ENCODE measurements at places on chromosomes 12 and 14.

DNA sequence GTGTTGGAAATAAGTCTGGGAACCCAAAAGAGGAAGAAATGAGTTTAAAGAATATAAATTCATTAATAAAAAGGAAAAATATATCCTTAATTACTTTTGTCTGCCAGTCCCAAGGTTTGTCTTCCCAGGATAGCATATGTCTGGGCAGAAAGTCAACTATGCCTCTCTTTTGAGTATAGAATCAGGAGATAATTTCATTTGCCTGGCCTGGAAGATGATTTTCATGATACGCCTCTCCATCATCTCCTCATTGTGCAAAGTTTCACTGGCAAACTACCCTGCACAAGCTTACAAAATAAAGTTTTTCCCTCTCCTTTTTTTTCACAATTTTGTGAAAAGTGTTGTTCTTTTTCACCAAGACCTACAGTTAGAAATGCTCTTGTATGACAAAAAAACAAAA lies 340.8 kb downstream of the EGLN3 start:
- no peak for DNase-seq

- DNase-seq = no peak
These were observed 4.5 kb upstream of the REM2 start for GRCh38 chr14:22878271-22879246.

- peak; percentile 53 for DNase-seq
These were observed 7.5 kb downstream of the C14orf180 start for GRCh38 chr14:104586832-104587620.

DNA sequence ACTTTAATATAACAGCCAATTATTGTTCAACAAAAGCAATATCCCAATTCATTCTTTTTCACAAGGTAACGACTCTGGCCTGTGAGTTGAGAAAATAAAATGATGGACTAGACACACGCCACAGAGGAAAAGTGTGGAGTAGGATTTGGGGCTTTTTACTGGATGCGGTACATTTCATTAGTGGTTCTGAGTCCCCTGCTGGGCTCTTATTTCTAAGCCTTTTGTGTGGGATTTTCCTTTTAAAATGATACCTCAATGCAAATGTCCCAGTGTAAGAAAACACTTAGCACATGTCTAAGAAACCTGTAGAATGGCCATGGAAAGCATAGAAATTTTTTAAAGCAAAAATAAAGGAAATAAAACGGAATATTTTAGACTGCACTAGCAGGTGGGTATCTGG lies 73.4 kb downstream of the C12orf42 start:
- no peak for DNase-seq

GRCh38 chr12:28583701-28584261 lies 393.5 kb downstream of the CCDC91 start:
- DNase-seq = no peak

DNA sequence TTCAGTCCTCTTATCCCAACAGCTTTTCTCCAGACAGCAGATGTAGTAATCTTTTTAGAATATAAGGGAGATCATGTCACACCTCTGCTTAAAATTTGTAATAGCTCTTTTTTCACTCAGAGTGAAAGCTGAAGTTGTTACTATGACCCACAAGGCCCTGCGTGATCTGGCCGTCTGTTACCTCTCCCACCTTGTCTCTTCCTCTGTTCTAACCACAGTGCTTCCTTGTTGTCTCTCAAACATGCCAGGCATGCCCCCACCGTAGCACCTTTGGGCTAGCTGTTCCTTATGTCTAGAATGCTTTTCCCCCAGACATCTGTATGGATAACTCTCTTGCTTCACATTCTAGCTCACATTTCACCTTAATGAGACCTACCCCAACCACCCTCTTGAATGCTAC lies 6.5 kb downstream of the NECAP1 start:
- no peak for DNase-seq

- no peak for DNase-seq
These were observed 103.4 kb downstream of the SLC2A13 start for GRCh38 chr12:40002178-40003169.
